ENCODE measurements at places on chromosomes 1 and 21.

GRCh38 chr1:205284420-205285144 lies 37.0 kb downstream of the NUAK2 start:
- DNase-seq, result peak; percentile 89
- H3K27ac ChIP-seq, result peak overlapping the region; percentile 98
- no peaks in the 10 kb centered on the region for H3K27me3 ChIP-seq
- peak overlapping the region; percentile 92 for H3K4me3 ChIP-seq
- peaks cover 45% of the 10 kb centered on the region for H3K36me3 ChIP-seq
- peaks cover 74% of the 10 kb centered on the region for H3K4me1 ChIP-seq

DNA sequence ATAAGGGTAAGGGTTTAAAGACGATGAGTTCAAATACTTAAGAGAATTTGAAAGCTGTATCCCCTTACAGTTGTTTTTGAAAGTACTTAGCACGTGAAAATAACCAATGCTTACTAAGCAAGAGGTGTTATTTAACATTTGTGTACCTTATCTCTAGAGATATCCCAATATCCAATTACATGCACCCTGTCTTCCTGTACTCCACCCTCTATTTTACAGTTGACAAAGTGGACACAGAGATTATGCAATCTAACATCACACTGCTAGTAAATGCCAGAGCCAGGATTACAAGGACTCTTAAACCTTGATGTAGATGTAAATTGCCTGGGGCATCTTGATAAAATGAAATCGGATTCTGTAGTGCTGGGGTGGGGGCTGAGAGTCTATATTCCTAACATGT lies 72.0 kb downstream of the GDAP2 start:
- no peak overlapping the region for H3K4me3 ChIP-seq
- H3K27me3 ChIP-seq, result no peaks in the 10 kb centered on the region
- DNase-seq, result no peak
- peaks cover 4% of the 10 kb centered on the region for H3K36me3 ChIP-seq

- no peaks in the 10 kb centered on the region for H3K4me1 ChIP-seq
- no peak overlapping the region for H3K4me3 ChIP-seq
- no peaks in the 10 kb centered on the region for H3K36me3 ChIP-seq
- no peak for DNase-seq
Measured at GRCh38 chr21:16159213-16159970, 429.6 kb downstream of the USP25 start.

DNA sequence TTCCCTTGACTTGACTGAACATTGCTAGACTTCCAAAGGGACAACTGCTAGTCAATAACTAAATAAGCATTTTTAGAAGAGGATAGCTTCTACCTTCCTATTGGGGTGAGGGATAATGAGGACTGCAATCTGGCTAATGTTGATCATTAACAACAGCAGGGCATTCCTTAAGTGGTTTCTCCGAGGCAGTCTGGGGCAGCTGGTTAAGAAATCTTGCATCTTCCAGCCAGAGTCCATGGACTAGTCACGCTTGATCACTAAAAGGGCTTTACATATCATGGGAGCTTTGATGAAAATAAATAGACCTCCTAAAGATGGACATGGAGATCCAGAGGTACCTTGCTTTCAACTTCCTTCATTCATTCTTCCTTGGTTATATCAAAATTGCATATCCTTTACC lies 329.4 kb upstream of the ESRRG start:
- no peaks in the 10 kb centered on the region for H3K27me3 ChIP-seq
- no peaks in the 10 kb centered on the region for H3K36me3 ChIP-seq
- no peak for DNase-seq
- H3K4me3 ChIP-seq, result no peak overlapping the region

DNA sequence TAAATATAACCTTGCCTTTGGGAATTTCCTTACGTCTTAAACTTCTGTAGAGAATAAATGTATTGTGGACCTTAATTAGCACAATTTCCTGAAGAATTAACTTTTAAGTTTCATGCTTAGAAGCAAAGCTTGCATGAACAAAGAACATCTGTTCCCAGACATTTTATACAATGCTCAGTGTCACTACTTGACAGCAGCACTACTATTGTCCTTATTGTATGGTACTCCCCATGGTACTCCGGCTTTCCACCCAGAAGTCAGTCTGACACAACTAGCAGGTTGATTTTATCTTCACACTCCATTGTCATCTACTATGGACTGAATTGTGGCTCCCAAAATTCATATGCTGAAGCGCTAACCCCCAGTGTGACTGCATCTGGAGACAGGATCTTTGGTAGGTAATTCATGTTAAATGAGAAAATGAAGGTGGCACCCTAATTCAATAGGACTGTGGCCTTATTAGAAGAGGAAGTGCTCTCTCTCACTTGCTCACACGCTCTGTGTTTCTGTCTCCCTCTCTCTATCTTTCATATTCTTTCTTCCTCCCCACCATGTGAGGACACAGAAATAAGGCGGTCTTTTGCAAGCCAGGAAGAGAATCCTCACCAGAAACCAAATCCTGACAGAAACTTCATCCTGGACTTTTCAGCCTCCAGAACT lies 10.7 kb upstream of the OR2B11 start:
- no peak overlapping the region for H3K27ac ChIP-seq
- DNase-seq, result no peak
- H3K4me3 ChIP-seq, result no peak overlapping the region
- peaks cover 21% of the 10 kb centered on the region for H3K27me3 ChIP-seq
- no peaks in the 10 kb centered on the region for H3K36me3 ChIP-seq
